Fibroblast of skin of left biceps (primary cell): ENCODE measurements at places on chromosomes 13 and 19.

DNA sequence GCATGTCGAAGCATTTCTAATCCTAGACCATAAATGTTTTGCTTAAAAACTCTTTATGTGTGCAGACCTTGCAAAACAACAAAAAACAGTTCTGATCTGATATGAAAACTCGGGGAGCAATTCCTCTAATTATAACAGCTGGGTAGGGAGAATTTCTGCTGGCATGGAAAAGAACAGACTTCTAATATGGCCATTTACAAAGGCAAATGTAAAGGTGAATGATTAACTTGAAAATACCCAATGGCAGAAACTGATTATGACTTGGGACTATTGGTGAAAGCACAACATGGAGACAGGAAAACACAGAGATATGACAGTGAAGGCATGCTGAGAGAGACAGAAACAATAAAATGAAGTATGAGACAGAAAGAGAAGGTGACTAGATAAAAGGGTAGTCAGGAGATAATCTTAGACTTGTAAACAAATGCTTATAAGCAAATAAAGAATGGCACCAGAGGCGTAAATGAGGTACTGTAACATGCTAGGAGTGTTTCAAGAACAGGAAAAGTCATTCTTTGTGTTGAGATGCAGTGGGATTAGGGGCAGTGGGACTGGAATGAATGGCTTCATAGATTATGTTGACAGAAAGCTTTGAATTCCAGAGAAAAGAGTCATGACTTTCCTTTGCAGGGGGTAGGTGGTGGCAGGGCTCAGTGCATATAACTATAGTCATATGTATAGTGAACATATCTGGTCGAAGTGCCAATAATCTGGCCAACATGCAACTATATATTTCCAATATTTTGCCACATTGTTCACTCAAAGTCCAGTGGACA is 393.0 kb downstream of the ITGBL1 start:
- DNase-seq = peak; percentile 19

GRCh38 chr19:14558370-14559066 is 13.3 kb downstream of the NDUFB7 start:
- DNase-seq = no peak

GRCh38 chr13:47038188-47038587 is 141.3 kb upstream of the HTR2A start:
- DNase-seq = no peak

DNA sequence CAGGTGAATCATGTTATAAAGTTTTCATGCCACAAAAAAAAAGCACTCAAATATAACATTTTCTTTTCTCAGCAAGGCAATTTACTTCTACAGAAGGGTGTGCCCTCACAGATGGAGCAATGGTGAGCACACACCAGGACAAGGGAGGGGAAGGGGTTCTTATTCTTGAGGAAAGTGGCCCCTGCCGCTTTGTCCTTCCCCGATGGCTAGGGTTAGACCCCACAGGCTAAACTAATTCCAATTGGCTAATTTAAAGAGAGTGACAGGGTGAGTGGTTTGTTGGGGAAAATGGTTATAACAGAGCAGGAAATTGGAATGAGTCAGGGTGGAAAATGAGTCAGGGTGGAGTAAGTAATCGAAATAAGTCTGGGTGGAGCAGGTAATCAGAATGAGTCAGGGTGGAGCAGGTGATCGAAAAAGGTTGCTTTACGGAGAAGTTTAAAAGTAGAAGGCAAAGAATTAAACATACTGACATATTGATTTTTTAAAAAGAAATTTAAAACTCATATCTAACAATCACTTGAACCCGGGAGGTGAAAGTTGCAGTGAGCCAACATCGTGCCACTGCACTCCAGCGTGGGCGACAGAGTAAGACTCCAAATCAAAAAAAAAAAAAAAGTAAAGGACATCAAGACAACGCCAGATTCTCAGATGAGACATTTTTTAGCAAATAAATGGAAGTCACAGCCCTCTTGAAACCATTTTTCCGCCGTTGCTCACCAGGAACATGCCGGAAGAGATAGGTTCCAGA is 813 bp downstream of the ZNF562 start:
- DNase-seq = no peak

- DNase-seq = no peak
These were observed 20.3 kb downstream of the CHST8 start for GRCh38 chr19:33641956-33642498.

DNA sequence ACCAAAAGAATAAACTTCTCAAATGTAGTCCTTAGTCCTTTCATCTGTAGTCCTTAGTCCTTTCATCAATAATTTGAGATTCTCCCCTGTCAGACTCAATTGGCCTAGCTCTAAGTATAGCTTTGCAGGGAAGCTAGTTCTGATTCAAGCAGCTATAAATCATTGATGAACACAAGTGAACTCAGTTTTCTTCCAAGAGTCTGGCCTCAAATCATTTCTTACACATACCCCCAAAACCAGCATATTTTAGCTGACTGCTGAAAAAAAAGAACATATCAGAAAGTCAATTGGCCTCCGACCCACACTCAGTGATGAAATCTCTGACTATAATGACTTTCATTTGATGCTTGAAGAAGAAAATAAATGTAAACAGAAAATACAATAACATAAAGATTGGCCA is 64.9 kb downstream of the TNFSF11 start:
- DNase-seq = peak; percentile 45

- DNase-seq = no peak
These were observed 40.3 kb downstream of the ZNF208 start for GRCh38 chr19:21970466-21970865.

DNA sequence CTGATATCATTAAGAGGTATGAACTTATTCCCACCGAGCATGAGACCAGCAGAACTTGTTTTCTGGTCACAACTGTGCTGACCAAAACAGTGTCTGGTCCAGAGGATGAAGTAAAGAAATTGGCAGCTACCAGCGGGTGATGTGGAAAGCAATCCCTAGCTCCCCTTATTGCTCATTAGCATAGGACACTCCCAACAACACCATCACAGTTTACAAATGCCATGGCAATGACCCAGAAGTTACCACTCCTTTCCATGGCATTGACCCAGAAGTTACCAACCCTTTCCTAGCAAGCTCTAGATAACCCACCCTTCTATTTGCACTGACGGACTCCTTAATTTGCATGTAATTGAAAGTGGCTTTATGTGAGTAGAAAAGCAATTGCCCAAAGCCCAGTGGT is 1856.1 kb downstream of the OLFM4 start:
- no peak for DNase-seq

DNA sequence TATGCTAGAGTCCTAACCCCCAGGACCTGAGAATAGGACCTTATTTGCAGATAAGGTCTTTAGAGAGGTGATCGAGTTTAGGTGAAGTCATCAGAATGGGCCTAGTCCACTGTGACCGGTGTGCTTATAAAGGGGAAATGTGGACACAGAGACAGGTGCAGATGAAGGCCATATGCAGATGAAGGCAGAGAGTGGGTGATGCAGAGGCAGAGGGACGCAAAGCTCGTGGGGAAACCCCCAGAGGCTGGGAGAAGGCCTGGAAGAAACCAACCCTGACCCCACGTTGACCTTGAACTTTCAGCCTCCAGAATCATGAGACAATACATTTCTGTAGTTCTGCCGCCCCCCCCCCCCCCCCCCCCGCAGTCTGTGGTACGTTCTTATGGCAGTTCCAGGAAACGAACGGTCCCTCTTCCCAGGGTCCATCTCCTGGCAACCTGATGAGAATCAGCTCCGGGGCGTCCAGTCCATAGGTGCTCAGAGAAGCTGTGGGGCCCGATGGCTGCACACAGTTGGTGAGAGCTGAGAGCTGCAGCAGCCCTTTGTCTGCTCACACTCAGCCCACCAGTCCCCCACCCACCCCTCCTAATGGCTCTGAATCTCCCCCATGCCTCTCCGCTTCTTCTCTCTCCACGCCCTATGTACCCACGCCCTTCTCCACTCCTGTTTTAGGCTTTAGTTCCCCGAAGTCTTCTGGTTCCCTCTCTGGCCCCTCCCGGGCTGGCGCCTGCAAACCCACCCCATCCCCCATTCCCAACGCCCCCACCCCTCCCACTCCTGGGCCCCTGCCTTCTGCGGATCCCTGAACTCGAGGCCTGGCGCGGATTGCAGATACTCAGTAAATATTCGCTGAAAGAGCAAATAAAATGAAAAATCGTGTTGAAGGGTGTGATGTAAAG is 218.3 kb upstream of the MAB21L1 start:
- no peak for DNase-seq

DNA sequence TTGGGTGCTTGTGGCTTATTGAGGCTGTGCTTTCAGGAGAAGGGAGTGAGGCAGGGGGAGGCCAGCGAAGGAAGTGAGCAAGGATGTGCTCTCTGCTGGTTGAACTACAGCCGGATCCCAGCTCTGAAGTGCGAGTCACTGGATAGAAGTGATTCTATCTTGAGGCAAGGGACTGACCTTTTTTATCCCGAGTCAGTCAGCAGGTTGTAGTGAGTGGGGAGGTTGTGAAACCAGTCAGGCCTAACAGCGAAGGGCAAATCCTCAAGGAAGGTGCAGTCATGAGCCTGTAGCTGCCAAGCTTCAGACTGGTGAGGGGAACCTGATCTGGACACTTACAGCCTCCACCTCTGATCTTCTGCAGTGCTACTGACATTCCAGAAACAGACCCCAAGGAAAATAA is 18.6 kb downstream of the SCEL start:
- DNase-seq = no peak

GRCh38 chr19:38252941-38253691 is 3.1 kb downstream of the PPP1R14A start:
- DNase-seq = no peak

DNA sequence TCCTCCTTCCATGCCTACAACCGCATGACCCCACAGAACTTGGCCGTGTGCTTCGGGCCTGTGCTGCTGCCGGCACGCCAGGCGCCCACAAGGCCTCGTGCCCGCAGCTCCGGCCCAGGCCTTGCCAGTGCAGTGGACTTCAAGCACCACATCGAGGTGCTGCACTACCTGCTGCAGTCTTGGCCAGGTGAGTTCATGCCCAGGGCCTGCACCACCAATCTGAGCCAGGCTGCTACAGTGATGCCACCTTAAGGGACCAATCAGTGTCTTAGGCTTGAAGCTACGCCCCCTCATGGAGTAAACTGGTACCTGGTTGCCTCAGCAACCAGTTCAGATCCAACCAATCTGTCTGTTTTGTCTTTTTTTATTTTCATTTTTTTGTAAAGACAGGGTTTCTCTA is 5.2 kb downstream of the SYDE1 start:
- no peak for DNase-seq

GRCh38 chr19:11478167-11479089 is 2.4 kb downstream of the ELAVL3 start:
- DNase-seq = no peak

- no peak for DNase-seq
These were observed 34.1 kb upstream of the SERPINE3 start for GRCh38 chr13:51305271-51305967.

DNA sequence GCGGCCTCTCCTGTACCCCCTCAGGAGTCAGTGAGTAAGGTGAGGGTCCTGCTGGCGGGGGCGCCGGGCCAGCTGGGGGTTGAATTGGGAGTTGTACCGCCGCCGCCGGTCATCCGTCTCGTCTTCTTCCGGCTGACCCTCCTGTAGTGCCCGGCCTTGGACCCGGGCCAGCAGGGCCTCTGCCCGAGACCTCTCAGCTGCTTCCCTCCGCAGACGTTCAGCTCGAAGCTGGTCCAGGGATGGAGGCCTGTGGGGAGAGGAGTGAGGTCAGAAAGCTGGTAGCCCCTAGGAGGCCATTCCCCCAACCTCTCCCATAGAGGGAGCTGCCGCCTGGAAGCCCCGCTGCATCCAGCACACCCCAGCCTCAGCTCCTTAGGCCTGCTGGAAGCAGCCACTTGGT is 3.8 kb downstream of the LENG1 start:
- no peak for DNase-seq
